ENCODE measurements at places on chromosomes 4 and X.
A peak's percentile ranks its signal among the peaks of the same experiment; 100 is the strongest.

- no peak for DNase-seq
Observed at GRCh38 chrX:114268643-114269042, 315.2 kb upstream of the HTR2C start.

DNA sequence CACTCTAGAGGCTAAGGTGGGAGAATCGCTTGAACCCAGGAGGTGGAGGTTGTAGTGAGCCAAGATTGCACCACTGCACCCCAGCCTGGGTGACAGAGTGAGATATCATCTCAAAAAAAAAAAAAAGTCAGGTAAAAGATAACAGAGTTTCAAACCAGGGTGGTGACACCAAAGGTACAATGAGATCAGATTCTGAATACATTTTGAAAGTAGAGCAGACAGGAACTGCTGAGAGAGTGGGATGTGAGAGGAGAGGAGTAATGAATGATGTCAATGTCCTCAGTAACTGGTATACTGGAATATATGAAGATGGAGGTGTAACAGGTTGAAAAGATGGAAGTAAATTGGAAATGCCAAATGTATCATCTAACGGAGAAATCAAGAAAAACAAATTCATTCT is 135.6 kb downstream of the CAMK2D start:
- no peak for DNase-seq

- peak; percentile 3 for DNase-seq
Observed at GRCh38 chr4:3073158-3074077, 920 bp downstream of the HTT-AS start.

DNA sequence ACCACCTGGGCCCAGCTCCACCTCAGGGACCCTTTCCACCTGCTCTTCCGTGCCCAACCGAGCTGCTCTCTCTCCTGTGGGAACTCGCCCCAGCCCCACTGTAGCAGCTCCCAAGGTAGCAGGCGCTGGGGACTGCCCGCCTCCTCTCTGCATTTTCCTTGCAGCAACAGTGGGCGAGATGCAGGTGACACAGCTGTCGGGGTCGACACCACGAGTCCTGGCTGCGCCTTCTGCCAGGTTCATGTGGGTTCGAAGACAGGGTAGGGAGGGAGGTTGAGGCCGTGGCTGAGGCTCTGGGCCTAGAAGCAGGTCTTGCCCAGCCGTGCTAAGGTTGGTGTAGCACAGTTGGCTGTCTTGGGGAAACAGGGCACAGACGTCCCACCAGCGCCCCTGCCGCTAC is 245.2 kb upstream of the FSTL5 start:
- DNase-seq = no peak

DNA sequence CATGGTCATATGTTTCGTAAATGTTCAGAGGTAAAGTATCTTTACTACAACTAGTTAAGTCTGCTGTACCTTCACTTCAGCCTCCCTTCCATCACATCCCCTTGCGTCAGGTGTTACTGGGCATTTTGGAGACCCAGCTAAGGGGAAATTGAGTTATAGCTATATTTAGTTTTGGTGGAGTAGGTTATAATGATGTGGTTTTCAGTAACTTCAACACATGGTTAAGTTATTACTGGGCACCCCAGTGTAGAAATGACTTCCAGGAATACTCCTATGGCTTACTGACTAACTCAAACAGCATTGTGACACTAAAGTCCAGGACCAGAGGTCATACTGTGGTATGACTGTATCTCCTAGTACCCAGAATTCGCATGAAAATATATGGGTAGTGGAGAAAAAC is 23.4 kb upstream of the ACSL1 start:
- no peak for DNase-seq

- no peak for DNase-seq
Observed at GRCh38 chr4:3054169-3054759, 20.1 kb downstream of the HTT-AS start.

GRCh38 chr4:81130569-81130968 is 84.5 kb downstream of the PRKG2 start:
- no peak for DNase-seq

- no peak for DNase-seq
Observed at GRCh38 chr4:32988165-32988811, 2268.1 kb downstream of the PCDH7 start.

DNA sequence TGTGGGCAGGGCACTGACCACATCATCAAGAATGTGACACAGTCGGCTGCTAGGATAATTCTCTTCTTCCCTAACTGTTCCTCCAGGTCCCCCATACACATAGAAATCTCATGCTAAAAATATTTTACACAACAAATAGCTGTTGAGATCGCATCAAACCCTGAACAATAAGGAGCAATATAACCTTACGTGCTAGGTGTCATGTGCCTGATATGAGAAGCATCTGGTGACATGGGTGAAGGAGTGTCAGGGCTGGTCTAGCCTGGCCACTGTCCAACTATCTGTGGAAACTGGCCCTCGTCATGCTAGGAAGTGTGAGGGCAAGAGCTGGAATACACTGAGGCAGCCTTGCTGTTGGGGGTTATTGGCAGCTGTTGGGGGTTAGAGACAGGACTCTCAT is 167.3 kb upstream of the PGRMC2 start:
- DNase-seq = peak; percentile 38

GRCh38 chr4:168569066-168569930 is 72.4 kb downstream of the PALLD start:
- peak; percentile 61 for DNase-seq

- DNase-seq = no peak
Observed at GRCh38 chr4:8383016-8383415, 57.5 kb downstream of the ACOX3 start.

DNA sequence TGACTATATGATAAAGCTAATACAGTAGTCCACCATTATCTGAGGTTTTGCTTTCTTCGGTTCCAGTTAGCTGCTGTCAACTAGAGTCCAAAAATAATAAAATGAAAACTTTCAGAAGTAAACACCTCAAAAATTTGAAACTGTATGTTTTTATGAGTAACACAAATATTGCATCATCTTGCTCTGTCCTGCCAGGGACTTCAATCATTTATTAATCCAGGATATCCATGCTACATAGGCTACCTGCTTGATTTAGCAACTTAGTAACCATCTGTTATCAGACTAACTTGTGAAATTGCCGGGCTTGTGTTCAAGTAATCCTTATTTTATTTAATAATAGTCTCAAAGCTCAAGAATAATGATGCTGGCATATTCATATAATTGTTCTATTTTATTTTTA is 1537.8 kb upstream of the PABPC4L start:
- DNase-seq = no peak

DNA sequence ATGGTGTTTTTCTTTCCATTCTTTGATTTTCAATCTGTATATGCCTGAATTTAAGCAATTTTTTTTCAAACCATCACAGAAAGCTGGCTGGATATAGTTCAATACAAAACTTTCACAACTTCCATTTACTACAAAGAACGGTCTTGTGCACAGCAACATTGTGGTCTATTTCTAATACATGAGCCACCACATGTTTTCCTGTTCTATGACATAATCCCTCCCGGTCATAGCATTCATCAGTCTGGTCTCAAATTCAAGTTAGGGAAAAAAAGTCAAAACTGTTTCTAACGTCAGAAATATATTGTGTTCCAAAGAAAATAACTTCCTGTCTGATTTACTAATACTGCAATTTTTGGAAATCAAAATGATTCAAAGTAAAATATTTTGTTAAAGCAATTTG is 7.5 kb upstream of the CXCL6 start:
- peak; percentile 76 for DNase-seq

DNA sequence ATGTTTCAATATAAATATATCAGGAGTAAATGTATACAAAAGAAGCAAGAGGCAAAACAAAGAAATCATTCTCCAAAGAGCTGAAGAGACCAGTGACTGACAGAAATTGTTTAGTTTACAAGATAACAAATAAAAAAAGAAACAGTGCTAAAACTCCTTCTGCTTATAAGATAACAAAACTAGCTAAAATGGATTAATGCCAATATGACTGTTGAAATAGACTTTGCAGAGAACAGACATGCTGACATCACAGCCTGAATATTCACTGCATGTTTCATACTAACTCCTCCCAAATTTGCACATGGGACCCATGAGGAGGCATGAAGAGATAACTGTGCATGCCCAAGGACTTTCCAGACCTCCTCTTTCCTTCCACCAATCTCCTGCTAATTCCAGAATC is 6.2 kb upstream of the GABRA4 start:
- DNase-seq = peak; percentile 8

GRCh38 chr4:174631901-174632758 is 109.8 kb upstream of the HPGD start:
- DNase-seq = peak; percentile 52

GRCh38 chrX:103256651-103257050 is 1.7 kb upstream of the TCEAL8 start:
- no peak for DNase-seq

- no peak for DNase-seq
Observed at GRCh38 chr4:109233570-109233969, 68.9 kb downstream of the COL25A1 start.

Measured in ELR (cell line).